ENCODE measurements at places on chromosomes 5 and 9.
A peak's percentile ranks its signal among the peaks of the same experiment; 100 is the strongest.

DNA sequence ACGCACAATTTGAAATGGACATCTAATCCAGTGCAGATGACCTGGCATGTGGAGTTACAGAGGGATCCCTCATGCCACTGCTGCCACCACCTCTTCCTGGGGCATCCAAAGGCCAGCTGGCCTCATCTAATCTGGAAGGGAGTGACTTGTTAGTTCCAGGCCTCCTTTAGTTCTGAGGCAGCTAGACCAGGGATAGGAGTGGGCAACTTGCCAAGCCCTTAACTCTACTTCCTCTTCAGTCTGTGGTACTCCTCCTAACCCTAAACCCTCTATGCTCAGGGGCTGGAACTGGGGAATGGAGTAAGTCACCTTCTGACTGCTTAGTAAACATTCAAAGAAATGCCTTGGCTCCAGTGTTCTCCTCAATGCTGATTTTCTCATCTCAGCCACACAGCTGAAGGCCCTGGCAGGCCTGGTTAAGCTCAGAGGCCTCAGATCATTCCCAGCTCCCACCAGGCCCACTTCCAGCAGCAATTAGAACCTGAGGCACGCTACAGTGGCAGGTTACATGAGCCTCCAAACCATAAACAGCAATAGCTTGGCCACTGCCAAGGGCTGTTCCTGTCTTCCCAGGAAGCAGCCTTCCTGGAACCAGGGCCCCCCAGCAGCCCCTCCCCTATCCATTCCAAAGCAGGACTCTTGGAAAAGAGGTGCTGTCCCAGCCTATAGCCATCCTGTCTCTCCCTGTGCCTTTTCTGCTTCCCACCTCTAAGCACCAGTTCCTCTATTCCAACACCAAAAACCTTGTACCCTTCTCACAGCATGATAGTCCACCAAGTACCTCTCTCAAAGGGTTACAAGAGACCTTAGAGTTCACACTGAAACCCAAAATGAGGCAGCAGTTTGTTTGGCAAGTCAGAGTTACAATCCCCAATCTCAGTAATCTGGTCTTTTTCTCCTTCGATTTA, 2.0 kb downstream of the EIF4EBP3 start:
- no peak for DNase-seq

DNA sequence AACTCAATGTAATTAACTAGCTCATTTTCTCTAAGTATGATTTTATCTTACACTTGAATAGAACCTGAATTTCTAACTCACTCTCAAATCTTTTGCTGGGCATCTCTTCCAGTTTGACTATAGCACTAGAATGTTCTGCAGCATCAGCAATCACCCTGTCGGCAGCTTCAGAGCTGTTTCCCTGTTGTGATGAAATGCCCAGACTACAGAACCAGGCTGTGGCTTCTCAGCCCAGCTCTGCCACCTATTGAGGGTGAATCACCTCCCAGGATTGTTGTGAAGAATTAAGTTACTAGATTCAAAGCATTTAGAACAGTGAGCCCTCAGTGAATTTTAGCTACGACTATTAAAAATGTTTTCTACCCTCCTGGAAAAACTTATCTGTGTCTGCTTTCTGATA, 90.4 kb upstream of the ANKRD55 start:
- DNase-seq, result no peak

DNA sequence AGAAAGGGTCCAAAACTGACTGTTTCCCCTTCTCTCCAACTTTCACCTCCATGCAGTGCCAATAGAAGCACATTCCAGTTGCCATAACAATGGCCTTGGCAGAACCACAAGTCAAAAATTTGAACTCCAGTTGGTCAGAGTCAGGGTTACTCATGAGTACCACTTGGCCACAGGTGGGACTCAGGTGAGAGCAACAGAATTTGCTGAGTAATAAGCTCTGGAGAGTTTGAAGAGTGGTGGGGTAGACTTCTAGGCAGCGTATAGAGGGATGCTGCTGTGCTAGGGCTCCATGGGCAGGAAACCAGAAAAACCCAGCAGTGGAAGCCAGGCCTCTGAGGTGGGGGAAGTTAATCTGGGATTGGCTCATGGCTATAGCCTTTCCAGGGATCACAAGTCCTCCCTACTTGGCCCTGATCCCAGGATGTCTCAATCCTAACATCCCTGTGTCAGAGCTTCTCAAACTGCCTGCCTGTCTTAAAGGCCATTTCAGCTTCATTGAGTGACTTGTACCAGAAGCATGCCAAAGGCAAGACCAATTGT, 30.2 kb downstream of the SNX18 start:
- peak; percentile 63 for DNase-seq

GRCh38 chr5:106311230-106311915, 1359.4 kb downstream of the EFNA5 start:
- DNase-seq, result peak; percentile 17

DNA sequence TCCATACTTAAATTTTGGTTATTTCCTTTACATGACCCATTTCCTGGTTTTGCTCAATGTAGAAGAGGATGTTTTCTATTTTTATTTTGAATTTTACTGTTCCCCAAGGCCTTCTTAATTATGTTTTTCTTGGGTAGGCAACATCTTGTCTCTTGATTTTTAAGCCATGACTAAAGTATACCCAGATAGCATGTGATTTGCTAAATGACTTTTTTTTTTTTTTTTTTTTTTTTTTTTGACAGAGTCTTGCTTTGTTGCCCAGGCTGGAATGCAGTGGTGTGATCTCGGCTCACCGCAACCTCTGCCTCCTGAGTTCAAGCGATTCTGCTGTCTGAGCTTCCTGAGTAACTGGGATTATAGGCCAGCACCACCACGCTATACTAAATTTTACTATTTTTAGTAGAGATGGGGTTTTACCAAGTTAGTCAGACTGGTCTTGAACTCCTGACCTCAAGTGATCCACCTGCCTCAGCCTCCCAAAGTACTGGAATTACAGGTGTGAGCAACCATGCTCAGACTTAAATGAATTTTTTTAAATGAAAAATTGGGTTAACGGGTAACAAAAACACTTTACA, 198.6 kb upstream of the DAB2 start:
- no peak for DNase-seq

DNA sequence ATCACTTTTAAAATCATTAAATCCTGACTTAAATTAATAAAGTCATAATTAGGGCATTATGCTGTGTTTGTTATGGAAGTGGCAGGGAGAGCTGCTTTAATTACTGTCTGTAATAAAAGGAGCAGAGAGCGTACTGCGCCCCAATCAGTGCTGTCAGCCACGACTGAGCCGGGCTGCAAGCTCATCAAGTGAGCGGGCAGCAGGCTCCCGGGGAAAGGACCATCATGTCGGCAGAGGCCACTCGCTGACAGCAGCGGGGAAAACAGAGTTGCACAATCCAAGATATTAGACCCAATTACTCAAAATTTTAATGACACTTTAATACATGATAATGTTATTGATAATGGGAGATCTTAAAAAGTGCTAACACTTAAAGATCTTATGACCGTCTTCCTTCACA, 181.6 kb downstream of the AP3B1 start:
- no peak for DNase-seq

- DNase-seq, result no peak
Measured at GRCh38 chr5:135373736-135374515, 25.1 kb downstream of the MACROH2A1 start.

GRCh38 chr9:96423985-96424336, 5.8 kb upstream of the ZNF367 start:
- DNase-seq, result no peak

- DNase-seq, result no peak
Measured at GRCh38 chr9:131982102-131982501, 97.6 kb downstream of the MED27 start.

GRCh38 chr5:161246749-161247148, 299.8 kb downstream of the GABRB2 start:
- no peak for DNase-seq

GRCh38 chr5:179327021-179327735, 18.1 kb downstream of the ADAMTS2 start:
- DNase-seq, result no peak

DNA sequence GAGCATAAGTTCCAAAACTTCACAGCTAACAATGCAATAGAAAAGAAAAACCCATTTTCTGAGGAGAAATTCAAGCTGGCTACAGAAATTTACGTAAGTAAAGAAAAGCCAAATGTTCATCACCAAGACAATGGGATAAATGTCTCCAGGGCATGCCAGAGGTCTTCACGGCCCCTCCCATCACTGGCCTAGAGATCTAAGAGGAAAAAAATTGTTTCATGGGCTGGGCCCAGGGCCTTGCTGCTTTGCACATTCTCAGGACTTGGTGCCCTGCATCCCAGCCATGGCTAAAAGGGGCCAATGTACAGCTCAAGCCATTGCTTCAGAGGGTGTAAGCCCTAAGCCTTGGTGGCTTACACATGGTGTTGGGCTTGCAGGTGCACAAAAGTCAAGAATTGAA, 443.6 kb downstream of the ELAVL2 start:
- no peak for DNase-seq

DNA sequence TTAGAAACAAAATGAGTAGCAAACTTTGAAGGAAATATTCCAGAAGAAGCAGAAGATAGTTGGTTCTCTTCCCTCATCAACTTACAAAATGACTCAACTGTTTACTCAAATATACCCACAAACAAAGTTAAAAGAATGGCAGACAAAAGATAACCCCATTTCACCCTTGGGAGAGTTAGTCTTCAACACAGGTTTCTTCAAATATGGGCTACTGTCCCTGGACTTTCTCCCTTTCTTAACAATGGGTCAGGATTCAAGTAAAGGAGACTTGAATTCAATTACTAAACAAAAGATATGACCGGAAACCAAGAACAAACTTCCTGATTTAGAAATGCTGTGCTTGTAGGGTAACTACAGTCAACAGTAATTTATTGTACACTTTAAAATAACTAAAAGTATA, 14.2 kb downstream of the RFX3 start:
- no peak for DNase-seq

DNA sequence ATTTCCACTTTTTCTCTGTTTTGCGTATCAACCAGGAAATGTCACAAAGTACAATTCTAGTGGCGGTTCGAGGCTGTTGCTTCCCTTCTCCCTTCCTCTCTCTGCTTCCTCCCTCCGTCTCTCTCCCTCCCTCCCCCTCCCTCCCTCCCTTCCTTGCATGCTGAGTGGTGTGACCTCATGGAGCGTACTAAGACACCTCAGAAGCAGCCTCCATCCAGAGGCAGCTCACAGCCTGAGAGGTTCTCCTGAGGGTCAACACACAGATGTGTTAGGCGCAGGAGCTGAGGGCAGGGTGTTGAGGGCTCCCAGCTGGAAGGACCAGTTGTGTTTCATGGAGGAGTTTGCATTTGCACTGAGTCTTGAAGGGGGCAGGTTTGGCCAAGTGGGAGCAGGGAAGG, 57.7 kb downstream of the COL5A1 start:
- no peak for DNase-seq

- no peak for DNase-seq
Measured at GRCh38 chr5:62585751-62586150, 7.1 kb downstream of the LRRC70 start.

DNA sequence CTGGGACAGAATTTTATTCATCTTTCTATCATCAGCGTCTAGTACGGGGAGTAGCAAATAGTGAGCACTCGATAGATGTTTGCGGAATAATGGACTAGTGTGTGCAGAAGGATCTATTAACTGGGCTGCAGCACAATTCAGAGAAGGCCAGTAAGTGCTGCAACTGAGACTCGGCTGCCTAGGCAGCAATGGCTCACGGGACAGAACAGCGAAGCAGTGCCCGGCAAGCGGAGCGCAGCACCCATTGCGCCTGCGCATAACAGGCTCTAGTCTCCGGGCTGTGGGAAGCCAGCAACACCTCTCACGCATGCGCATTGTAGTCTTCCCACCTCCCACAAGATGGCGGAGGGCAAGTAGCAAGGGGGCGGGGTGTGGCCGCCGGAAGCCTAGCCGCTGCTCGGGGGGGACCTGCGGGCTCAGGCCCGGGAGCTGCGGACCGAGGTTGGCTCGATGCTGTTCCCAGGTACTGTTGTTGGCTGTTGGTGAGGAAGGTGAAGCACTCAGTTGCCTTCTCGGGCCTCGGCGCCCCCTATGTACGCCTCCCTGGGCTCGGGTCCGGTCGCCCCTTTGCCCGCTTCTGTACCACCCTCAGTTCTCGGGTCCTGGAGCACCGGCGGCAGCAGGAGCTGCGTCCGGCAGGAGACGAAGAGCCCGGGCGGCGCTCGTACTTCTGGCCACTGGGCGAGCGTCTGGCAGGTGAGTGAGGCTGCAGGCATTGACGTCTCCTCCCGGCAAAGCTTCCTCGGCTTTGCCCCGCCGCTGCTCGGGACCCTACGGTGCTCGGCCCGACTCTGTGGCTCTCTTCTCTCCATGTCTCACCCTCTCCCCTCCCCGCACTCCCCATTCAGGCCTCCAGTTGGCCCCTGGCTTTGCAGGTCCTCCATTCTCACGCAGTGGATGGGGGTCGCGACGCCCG, 30.2 kb upstream of the APC start:
- DNase-seq, result peak; percentile 99

- DNase-seq, result no peak
Measured at GRCh38 chr9:38305582-38305981, 86.9 kb upstream of the ALDH1B1 start.

- no peak for DNase-seq
Measured at GRCh38 chr9:9615086-9615485, 997.7 kb downstream of the PTPRD start.

DNA sequence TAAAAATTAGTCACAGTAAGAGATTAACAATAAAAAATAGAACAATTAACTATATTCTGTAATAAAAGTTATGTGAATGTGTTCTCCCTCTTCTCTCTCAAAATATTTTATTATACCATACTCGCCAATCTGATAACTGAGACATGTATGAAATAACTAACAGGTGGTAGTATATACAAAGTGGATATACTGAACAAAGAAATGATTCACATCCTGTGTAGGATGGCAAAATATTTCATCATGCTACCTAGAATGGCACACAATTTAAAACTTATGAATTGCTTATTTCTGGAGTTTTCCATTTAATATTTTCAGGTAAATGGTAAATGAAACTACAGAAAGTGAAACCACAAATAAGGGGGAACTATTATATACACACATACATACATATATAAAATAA, 152.5 kb downstream of the RNF180 start:
- DNase-seq, result no peak

DNA sequence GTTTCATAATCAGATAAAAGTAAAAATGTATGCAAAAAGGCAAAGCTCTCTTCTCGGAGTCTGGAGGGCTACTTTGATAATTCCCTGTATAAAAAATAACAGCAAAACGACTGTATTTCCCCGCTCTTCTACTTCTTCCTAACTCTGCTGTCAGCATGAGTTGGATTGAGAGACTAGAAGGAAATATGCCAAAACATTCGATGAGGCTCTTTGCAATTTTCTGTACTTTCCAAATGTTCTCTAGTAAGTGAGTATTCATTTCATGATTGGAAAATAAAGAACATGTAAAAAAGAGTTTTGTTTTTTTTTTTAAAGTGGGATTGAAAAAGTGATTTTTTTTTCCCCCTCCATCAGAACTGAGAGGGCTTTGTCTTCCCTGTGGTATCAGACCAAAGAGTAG, 677.5 kb downstream of the ACTL7B start:
- DNase-seq, result no peak

DNA sequence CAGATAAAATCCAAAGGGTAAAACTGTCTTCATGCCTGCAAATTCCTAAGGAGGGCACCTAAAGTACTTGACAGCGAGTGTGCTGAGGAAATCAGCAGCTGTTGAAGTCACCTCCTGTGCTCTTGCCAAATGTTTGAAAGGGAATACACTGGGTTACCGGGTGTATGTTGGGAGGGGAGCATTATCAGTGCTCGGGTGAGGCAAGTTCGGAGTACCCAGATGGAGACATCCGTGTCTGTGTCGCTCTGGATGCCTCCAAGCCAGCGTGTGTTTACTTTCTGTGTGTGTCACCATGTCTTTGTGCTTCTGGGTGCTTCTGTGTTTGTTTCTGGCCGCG, 727 bp upstream of the ADRB2 start:
- no peak for DNase-seq

GRCh38 chr5:76838481-76839261, 11.1 kb upstream of the S100Z start:
- no peak for DNase-seq
